ENCODE measurements at places on chromosomes 16 and 17. TPM values are rescaled to one million over a fixed set of nuclear protein-coding genes. Genes with fewer than 3 reads are reported as not detected.

ENPP7 gene
- not detected for total RNA-seq

DNA sequence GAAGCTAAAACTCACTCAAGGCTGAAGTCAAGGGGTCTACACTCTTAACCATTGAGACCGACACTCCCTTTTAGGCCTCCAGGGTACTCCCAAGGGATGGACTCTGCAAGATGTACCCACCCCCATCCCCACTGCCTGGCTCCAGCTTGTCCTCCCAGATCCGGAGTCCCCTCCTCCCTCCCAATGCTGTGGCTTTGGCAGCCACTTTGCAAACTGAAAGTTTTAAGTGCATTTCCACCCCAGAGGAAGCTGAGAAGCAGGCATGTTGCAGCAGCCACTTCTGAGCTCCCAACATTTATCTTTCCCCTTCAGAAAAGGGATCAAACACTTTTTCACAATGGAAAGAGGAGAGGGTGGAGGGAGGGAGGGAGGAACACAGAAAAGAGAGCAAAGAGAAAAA, 115.2 kb downstream of the COPRS start:
- DNase-seq: peak; percentile 50

NPIPA2 gene
- not detected for total RNA-seq

DNA sequence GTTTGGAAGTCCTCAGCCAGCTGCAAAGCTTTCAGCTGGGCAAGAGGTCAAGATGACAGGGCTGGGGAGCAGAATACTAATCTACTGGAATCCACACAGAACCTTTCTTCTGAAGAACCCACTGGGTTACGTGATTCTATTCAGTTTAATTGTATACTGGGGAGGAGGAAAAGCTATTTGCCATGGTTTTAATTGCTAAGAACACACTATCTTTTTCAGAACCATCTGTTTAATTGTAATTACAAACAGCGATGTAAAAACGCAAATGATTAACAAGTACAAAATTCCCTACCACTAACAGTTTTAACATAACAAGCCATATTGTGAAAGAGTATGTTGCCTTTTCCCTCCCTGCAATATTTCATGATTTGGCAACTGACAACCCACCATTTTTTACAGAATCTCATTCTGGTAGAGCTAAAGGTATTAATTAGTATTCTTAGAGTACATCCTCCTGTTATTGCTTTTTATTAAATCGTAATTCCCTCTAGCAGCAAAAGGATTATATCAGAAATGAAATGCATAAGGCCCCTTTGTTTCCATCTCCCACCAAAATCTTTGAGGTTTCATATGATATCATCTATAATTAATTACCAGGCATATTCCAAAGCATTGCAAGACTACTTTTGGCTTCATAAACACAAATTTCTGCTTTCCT, 12.1 kb downstream of the HYDIN start:
- no peak for DNase-seq

HSPB9 gene
- total RNA-seq: not detected

DNA sequence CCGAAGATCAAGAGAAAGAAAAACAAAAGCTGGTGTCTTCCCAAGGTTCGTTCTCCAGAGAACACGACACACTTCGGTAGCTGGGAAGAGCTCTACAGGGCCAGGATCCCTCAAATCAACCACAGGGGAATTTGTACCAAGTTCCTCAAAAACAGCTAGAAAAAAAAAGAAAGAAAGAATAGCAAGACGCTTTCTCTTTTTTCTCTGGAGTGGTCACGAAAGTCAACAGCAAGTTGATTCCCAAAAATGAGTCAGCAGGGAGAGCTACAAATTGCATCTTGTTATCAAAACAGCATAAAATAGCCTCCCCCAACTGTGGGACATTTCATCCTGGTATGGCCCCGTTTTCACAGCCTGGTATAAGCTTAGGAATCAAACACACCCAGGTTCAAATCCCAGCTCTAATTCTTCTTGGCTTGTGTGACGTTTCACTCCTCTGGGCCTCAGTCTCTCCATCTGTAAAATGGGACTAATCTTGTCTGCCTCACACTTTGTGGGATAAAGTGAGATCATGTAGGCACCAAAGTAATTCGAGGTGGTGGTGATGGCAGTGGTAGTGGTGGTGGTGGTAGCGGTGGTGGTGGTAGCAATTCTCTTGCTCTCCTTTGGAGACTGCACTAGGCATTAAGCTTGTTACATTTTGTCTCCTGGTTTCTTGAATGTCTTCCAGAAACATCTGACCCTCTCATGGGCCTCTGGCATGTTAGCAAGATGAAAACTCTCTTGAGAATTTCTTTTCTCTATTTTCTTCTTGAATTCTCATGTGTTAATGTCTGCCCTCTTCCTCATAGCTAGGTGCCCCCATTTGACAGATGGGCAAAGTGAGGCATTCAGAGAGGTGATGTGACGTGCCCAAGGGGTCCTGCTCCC, 988 bp upstream of the IL21R start:
- DNase-seq: no peak

ZNF276 gene
- total RNA-seq: 105 TPM

DNA sequence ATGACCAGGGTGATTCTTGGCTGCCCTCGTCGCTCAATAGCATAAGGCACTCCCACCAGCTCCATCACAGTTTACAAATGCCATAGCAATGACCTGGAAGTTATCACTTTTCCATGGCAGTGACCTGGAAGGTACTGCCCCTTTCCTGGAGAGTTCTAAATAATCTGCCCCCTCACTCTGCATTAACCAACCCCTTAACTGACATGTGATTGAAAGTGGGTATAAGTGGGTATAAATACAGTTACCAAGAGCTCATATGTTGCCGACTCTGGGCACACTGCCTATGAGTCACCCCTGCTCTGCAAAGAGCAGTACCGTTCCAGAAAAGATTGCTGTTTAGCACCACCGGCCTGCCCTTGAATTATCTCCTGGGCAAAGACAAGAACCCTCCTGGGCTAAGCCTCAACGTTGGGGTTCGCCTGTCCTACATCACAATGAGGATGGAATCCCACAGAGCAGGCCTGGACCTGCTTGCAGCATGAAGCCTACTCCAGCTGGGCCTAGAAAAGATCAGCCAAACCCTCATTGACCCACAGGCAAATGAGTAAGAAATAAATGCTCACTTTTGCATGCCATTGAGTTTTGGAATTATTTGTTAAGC, 95.2 kb upstream of the SEC14L1 start:
- DNase-seq: no peak

- no peak for DNase-seq
These were observed 17.7 kb downstream of the JUP start for GRCh38 chr17:41768682-41769288.

- DNase-seq: no peak
These were observed 9.3 kb downstream of the CCDC102A start for GRCh38 chr16:57527027-57527426.

RASD1 gene
- 3.7 TPM for total RNA-seq

KRTAP3-2 gene
- not detected for total RNA-seq

GRCh38 chr16:24075931-24076716, 180.0 kb upstream of the CACNG3 start:
- DNase-seq: no peak

DNA sequence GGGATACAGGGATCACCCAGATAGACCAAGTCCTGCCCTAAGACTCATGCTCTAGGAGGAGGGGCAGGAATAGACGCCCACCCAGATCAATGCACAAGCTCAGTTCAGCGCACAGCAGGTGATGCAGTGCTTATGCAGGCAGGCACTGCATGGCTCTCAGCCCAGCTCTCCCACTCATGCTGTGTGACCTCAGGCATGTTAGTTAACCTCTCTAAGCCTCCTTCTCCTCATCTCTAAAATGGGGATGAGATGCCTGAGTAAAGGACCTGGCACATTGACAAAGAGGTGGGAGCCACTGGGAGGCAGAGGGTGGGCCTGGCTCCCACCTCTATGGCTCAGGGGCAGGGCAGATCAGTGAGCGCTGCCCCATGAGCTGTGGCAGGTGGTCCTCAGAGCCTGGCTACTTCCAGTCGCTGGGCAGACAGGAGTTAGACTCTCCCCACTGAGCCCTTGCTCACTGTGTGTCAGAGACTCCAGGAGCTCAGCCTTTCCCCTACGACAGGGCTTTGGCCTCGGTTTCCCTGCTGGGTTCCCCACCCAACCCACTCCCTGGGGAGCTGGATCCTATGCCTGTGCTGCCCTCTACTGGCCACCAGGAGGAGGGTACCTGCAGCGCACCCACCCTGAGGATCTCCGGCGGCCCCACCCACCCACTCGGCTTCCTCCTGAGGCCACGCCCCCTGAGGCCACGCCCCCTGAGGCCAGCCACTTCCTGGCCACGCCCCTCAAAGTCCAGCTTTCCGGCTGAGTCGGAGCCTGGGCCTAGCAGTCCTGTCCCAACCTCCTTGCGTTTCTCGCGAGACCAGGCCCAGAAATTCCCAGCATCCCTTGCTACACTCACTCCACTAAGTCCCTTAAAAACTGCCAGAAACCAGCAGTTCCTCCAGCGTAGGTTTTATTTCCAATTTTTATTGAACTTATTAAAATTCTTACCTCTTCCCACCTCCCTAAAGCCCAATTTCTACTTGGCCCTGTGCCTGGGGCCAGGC, 196.1 kb downstream of the GSG1L start:
- peak; percentile 53 for DNase-seq

- DNase-seq: no peak
These were observed 98.3 kb upstream of the CIBAR2 start for GRCh38 chr16:85210423-85211169.

DNA sequence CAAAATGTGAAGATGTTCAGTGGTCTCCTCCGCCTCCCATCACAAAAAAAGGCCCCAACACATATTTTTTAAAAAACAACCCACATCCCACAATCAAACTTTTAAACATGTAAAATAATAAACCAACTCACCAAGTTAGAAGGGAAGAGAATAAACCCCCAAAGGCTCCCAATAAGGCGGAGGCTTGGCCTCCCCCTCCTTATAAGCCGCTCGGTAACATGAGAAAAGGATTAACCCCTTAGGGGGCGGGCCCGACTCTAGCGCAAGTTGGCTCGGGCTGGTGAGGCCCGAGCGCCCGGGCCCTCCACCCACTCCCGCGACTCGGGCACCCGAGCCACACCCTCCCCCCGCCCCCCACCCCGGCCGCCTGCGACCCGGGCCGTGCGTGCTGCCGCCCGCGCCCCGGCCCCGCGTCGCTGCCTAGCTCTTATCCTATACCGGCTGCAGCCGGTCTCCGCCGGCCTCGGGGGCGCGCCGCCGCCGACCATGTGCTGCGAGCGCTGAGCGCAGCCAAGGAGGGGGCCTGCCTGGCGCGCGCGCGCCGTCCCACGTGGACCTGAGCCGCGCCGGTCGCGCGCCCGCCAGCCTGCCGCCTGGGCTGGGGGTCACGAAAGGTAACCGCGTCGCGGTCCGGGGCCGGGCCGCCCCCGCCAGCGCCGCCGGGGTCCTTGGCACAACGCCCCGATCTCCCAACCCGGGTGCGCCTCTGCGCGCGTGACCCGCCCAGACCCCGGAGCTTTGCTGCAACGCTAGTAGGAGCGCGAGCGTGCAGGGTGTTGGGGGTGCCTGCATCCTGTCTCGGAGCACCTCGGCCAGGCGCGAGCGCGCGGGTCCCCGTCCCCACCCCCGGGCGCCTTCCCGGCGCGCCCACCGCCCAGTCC, at the start of the genes ARSG and SLC16A6:
Gene ARSG, plus strand, starts transcription at position 541 of the 881 bp plus-strand sequence. CDS start 15,999 bp downstream, outside the sequence.
Gene SLC16A6, minus strand, starts transcription at position 173 of the 881 bp plus-strand sequence. CDS start 12,807 bp downstream, outside the sequence.
- peak; percentile 93 for DNase-seq

GNAO1 gene
- 9.9 TPM for total RNA-seq

DNA sequence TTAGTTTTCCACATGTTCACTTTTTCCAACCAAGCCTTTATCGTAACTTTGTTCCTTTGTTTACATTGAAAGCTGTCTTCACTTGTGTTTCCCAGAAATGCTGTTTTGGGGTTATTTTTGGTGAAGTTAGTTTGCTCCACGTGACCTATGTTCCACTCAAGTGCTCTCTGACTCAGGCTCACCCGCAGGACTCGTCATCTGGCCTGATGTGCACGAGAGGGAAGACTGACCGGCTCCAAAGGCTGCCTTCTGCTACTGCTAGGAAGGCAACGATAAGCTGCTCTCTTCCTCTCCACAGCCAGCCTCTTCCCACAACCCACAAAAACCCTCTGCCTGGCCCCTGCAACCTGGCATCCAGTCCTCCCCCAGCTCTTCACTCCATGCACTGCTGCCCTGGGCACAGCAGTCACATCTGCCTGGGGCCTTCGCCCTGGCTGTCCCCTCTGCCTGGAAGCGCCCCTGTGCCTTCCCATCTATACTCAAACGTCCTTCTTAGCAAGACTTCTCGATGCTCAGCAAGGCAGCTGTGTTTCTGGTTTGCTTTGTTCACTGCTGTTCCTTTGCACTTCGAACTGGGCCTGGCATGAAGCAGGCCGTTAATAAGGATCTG, 28.0 kb downstream of the ZCCHC14 start:
- peak; percentile 74 for DNase-seq

- DNase-seq: no peak
These were observed 26.3 kb downstream of the SMURF2 start for GRCh38 chr17:64635647-64636305.

DHX58 gene
- 9.8 TPM for total RNA-seq

CCR7 gene
- total RNA-seq: 3.1 TPM

GRCh38 chr16:66953462-66954096, 7.5 kb upstream of the CES3 start:
- peak; percentile 28 for DNase-seq

GRCh38 chr16:89311636-89312035, 94.1 kb downstream of the ZNF778 start:
- no peak for DNase-seq

IGFALS gene
- total RNA-seq: 7.1 TPM

MPP2 gene
- 6.4 TPM for total RNA-seq

GRCh38 chr17:1059131-1059795, 62.3 kb downstream of the TIMM22 start:
- no peak for DNase-seq

GDE1 gene
- total RNA-seq: 27.8 TPM

CCDC154 gene
- total RNA-seq: not detected

DNA sequence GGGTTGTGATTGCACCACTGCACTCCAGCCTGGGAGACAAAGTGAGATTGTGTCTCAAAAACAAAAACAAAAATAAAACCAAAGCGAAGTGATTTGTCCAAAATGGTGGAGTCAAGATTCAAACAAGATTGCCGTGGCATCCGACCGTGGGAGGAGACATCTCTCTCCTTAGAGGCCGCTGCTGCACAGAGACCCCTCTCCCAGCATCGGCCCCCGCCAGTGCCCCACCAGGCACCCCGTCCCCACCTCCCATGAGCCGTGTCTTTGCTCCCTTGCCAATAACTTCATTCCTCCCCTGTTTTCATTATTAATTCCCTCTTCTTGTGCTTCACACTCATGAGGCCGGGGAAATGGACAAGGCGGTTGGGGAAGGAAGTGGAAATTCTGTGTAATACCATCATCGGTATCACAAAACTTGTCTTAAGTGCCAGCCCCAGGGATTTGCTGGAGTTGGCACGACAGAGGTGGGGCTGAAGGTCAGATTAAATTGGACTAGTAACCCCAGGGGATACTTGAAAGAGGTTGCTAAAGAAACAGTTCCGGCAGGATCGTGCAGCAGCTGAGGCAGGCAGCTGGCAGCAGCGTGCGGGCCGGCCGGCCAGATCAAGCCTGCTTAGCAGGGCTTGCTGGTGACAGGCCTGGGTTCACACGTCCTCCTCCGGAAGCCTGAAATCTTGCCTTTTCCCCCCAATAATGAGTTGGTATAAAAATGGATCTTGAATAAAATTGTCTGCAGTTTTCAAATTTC, 66.8 kb downstream of the RTN4RL1 start:
- DNase-seq: peak; percentile 64

DPEP2NB gene
- not detected for total RNA-seq
